ENCODE measurements at places on chromosomes 2 and 18.

- DNase-seq = no peak
Measured at GRCh38 chr2:106165561-106165960, 28.5 kb downstream of the UXS1 start.

GRCh38 chr2:81767187-81767912 lies 1462.8 kb upstream of the LRRTM1 start:
- no peak for DNase-seq

DNA sequence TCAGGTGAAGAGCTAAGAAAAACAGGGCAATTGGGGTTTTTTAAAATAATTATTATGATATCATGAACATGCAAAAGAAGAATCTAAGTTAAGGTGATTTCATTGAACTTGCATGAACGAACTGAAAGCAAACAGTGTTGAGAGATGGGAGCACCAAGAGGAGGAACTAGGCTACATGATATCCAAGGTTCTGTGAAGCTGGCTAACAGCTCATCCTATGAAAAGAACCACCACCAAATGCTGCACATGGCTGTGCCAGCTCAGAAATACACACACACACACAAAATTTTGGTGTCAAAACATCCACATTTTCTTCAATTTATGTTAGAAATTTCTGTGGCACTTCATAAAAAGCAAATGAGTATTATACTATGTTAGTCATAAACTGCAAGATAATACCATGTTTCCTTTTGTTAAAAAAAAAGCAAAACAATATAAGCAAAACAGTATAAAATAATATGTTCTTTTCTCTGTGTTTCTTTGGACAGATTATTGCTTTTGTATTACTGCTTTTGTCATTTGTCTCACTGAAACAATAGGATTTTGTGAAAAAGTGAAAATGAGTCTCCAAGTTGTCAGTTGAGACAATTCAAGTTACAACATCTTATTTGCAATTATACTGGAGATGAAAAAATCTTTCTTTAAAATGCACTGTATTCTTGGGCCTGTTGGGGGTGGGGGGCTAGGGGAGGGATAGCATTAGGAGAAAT lies 12.6 kb upstream of the TTC32 start:
- no peak for DNase-seq

DNA sequence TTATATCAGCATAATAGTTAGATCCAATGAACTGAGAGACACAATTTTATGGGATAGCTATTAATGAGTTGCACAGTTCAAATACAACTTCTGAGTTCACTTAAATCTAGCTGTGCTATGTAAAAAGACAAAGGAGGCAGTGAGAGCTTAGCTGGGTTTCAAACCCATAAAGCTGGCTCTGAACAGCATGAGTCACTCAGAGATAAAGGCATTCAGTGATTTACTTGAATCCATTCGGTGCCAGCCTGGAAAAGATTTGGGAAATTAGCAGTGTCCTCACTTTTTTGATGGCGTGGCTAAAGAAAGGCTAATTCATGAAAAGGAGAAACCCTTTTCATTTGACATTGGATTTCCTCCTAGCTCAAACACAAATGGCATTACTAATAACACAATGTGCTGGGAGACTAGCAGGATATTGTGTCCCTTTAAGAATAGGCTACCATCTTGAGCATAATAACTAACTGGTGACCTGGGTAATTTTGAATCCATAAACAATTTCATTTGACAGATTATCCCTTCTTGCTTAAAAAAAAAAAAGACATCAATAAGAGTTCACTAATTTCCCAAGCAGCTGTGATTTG lies 98.4 kb upstream of the NEUROD1 start:
- DNase-seq = no peak

DNA sequence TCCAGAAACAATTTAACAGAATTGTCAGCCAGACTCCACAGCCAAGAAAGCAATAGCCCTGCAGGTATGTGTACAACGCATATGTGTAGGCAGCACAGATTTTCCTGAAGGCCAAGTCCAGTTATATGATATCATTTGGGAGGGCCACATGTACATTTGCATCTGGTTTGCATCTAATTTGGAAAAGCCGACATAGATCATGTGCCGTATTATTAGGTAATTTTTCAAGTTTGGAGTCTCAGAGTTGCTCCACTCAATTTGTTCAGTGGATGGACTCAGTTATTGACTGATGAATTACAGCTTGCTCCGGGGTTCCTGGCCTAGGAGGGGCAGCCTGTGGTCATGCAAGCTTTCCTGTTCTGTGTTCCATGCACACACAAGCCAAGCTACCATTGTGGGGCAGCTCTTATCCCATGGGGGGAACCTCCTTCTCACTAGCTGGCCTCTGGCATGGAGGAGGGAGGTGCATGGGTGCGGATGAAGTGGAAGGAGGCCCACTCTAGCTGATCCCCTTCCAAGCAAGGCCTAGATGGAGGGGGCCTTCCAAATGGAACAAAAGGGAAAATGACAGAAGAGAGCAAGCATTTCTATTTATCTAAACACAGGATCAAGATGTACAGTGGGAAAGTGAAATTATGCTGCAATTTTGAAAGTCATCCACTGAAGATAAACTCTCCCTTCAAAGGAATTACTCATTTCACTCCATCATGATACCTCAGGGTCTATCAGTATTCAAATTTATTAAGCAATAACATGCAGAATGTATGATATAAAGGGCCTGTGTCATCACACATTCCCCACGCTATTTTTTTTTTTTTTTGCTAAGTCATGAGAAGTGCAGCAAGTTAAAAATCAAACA lies 202.6 kb upstream of the SMAD2 start:
- no peak for DNase-seq

DNA sequence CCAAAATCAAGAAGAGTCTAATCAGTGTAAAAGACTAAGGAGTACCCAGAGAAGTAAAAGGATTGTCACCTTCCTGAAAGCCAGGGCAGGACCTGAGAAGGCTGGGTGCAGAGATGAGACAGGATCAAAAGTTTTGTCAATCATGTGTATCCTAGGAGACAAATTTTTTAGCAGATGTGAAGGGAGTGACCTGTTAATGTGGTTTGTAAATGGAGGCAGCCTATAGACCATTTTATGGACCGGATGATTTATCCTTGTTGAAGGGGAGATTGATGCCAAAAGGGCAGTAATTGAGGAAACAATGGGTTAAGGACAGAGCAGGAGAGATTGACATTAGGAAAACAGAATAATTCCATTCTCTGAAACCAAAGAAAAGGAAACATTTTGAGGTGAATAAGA lies 813 bp downstream of the NDC80 start:
- DNase-seq = no peak

Data from sigmoid colon (tissue), 7 donors.